Gastrocnemius medialis (tissue), 4 donors: ENCODE measurements at places on chromosomes 12 and 14.

DNA sequence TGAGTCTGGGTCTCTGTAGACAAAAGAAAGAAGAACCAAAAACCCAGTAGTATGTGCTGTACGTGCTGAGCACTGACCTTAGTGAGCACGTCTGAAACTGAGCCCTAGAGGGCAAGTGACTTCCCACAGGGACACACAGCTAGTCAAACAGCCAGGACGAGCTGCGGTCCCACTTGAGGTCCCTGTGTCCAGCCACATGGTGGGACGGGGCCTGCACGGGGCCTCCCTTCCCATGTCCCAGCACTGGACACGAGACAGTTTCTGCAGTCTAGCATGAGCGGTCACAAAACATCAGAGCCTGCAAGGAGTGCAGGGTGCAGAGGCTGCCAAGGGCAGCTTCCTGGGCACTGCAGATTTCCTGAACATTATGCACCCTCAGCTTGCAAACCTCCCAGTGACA, 121.6 kb downstream of the NCOR2 start:
- DNase-seq: no peak

DNA sequence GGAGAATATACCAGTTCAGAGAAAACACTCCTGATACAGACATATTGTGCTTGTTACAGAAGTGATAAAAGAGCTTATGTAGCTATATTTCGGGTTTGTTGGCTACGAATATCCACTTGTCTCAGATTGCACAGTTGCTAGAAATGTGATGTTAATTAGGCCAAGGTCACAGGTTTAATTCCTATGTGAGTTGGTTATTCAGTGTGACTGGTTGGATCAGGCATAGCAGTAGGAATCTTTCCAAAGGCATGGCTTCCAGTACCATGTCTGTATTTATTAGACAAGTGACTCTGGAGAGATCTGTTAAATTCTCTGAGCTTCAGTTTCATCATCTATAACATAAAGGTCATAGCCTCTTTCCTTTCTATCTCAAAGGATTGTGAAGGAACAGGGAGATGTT, 152.7 kb upstream of the KITLG start:
- DNase-seq: no peak

DNA sequence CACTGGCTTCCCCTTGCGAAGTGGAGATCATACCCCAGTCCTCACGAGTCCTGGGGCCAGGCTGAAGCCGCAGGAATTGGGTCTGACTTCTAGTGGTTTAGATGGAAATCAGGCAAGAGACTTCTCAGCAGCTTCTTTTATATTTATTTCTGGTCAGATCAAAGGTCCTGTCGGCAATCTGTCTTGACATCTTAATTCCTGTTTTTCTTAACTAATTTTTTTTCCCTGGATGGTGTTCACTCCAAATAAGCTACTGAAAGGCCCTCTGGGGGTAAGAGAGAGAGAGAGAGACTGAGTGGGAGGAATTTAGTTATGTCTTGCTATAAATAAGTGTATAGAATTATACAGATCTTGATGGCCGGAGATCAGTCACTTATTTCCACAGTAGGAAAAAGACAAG, 698.7 kb upstream of the TBX3 start:
- DNase-seq: no peak

DNA sequence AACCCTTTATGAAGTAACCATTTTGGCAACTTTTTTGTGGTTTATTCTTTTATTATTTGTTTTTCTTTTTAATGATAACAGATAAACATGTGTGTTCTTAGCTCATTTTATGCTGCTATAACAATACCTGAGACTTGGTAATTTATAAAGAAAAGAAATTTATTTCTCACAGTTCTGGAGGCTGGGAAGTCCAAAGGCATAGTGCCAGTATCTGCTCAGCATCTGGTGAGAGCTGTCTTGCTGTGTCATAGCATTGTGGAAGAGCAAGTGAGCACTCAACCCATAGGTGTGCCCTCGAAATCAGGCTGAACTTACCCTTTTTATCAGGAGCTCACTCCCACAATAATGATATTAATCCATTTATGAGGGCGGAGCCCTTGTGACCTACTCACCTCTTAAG, 8.0 kb upstream of the SCFD1 start:
- DNase-seq: no peak

GRCh38 chr12:125744201-125744600, 679.0 kb downstream of the AACS start:
- DNase-seq: no peak

DNA sequence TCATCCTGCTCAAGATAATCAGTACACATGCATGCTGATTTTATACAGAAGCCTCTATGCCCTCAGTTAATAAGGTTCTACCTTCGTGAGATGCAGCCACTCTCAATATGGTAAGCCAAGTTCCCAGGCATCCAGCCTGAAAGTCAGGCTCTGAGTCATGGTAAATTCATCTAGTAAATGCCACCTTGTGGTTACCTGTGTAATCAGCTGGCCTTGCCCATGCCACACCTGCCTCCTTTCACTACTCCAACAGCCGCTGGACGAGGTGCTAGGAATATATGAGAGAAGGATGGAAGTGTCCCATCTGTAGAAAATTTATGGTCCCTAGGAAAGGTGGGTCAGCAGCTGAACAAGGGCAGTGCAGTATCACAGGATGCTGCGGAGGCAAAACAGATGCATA, 207.3 kb downstream of the SSPN start:
- no peak for DNase-seq

DNA sequence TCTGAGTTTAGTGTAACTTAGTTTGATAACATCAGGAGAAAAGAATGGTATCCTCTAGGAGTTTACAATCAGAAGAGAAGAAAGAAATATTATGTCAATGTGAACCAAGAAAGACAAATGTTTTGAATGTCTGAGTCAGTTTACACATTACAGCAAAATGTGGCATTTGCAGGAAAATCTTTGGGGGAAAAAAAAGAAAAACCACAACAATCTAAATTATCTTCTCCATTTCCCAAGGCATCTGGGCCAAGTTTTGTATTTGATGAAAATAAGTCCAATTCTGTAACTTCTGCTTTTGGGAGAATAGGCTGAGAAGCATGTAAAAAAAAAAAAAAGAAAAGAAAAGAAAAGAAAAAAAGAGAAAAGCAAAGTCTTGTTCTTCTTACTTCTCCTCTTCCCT, 58.8 kb upstream of the FLRT2 start:
- no peak for DNase-seq
